ENCODE measurements at places on chromosomes 7 and 10.

- no peak for DNase-seq
Observed at GRCh38 chr10:58952747-58953466, 223.5 kb upstream of the PHYHIPL start.

GRCh38 chr7:13069841-13070240, 382.4 kb downstream of the ARL4A start:
- no peak for DNase-seq

- no peak for DNase-seq
Observed at GRCh38 chr7:24158975-24159374, 125.0 kb upstream of the NPY start.

GRCh38 chr7:18831943-18832342, 285.5 kb downstream of the TWIST1 start:
- no peak for DNase-seq

- no peak for DNase-seq
Observed at GRCh38 chr7:16847381-16847860, 34.4 kb downstream of the AGR3 start.

GRCh38 chr10:62779487-62780248, 24.9 kb upstream of the ADO start:
- DNase-seq = peak; percentile 26

- DNase-seq = no peak
Observed at GRCh38 chr7:116697152-116697551, 25.2 kb downstream of the MET start.

GRCh38 chr10:103665162-103665889, 171.8 kb downstream of the NEURL1 start:
- DNase-seq = no peak

GRCh38 chr10:99358101-99358500, 28.9 kb downstream of the CNNM1 start:
- no peak for DNase-seq

DNA sequence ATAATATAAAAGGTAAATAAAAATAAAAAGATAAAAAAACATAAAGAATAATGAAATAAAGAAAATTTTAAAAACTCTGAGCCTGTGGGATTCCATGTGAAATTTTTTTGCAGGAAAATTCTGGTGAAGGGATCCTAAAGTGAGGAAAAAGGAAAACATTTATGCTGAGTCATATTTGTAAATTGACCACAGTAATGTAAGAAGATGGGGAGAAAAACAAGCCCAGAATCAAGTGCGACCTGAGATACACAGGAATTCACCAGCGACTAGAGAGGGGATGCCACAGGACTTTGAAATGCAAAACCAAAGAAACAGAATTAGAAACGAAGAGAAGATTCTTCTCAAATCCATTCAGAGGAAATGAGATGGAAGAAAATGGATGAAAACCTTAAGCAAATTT, 133.8 kb upstream of the PFKP start:
- no peak for DNase-seq

GRCh38 chr7:117836-118614, 74.3 kb upstream of the FAM20C start:
- DNase-seq = no peak

- no peak for DNase-seq
Observed at GRCh38 chr10:17226891-17227303, 1.1 kb upstream of the VIM start.

DNA sequence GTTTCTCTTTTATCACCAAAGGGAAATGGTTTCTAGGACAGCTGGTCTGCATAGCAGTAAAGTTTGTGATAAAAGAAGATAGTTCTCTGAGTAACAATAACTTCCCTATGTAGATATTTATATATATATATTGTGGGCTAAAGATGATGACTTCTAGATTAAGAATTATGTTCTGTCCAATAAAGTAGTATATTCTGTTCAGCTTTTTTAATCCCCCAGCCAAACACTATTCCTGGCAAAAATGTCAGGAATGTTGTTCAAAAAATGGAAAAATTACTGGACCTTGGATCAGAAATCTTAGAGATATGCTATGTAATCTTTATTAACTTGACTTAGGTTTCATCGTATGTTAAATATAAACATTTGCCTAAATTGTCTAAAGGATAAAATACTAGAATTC, 136.3 kb upstream of the GNAI1 start:
- no peak for DNase-seq

DNA sequence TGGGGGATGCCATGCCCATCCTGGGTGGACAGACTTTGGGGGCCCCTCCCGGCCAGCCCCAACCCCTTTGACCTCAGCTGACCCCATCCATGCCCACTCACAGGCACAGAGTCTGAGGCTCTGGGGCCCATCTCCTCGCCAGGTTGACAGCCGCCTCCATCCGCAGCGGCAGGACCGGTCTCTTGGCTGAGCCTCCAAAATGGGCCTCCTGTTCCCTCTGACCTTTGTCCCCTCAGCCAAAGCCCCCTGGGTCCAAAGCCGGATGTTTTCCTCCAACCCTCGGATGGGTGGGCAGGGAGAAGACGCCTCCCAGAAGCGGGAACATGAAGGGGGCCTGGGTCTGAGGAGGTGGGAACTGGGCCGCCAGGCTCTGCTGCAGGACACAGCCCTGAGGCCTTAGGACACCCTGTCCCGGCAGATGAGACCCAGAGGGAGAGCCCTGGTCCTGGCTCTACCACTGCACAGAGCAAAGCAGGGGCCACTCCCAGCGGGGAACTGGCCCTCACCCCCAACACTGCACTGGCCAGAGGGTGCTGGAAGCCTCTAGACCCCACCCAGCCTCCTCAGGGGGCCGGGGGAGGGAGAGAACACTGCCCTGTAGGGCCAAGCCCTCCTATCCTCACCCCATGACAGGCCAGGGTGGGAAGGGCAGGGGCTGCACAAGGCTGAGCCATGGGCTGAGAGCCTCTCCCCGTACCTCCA, 12.6 kb downstream of the PDGFA start:
- DNase-seq = no peak

DNA sequence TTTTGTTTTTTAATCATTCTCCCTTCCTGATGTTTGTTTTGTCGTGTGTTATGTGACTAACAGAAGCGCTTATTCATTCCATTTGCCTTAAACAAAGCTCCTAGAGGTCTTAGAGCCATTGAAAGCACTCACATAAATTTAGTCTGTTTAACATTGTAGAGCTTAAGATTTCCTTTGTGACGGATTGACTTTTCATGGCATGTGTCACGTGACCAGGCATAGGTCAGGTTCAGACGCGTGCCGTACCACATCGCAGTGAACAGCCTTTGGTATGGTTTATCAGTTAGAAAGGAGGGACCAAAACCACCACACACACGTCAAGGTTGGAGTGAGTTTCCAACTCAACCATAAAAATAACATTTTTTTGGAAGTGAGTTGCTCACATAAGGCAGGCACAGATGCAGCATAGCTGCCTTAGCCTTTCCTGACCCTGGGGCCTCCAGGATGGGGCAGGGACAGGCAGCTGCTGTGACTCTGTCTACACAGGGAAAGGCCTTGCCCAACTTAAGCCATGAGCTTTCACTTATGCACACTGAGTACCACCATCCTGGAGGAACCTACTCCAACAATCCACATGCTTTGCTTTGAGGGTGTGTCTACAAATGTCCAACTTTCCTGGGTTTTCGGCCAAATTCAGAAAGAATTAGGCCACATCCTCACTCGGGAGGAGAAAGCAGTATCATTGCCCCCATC, 55.5 kb downstream of the WDFY4 start:
- no peak for DNase-seq

DNA sequence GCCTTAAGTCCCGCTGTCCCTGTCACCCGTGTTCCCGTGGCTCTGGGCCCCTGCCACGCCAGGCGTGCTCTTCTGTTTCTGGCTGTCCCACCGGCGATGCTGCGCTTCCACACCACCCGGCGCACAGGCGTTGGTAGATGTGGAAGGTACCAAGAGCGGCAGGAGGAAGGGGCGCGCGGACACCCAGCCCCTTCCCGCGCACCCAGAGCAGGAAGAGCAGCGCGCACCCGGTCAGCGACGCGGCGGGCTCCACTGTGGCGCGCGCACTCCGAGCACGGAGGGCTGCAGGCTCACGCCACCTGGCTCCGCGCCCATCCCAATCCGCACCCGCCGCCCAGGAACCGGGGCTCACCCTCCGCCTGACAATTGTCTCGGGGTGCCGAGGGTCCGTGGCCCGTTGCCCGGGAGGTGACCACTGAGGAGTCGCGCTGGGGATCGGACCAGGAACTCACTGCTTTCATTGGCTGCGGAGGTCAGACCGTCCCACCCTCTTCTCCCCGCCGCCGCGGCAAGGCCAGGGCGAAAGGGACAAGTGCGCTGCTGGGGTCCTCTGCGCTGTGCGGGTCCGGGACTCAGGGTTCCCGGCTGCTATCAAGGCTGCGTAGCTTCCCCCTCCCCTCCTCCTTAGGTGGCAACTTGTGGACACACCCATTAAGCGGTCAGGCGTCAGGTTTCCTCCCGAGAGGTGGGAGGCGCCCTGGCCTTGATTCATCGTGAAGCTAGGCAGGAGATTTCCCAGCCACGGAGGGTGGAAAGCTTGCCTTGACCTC, 121.6 kb upstream of the ZNF92 start:
- DNase-seq = no peak

DNA sequence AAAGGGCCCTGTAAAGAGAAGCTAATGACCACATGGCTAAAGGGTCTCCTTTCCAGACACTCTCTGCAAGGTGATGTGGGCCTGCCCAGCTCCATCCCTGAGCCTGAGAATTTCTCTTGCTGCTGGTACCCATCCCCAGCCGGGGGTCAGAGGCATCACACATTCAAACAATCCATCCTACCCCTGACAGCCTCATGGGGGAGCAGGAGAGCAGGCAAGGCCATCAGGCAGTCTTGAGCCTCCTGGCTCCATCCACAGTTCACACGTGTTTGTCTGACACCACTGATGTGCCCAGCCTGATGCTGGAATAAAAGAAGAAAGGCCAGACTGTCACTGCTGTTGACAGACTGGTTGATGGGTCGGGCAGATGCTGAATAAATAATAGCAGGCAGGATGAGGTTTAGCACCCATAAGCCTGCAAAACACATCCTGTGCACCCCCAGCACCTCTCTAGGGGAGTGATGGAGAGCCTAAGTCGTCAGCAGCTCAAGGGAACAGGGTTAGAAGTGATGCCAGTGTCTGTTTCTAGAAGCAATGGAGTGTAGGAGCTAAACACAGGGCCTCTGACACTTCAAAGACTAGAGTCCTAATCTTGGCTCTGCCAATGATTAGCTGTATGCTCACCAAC, 43.5 kb downstream of the TLL2 start:
- peak; percentile 3 for DNase-seq

- no peak for DNase-seq
Observed at GRCh38 chr7:1591876-1592275, 22.0 kb upstream of the PSMG3 start.

- DNase-seq = no peak
Observed at GRCh38 chr10:49071160-49071761, 44.1 kb downstream of the VSTM4 start.

GRCh38 chr10:78981970-78982281, 86.8 kb upstream of the ZMIZ1 start:
- no peak for DNase-seq

- no peak for DNase-seq
Observed at GRCh38 chr10:13950543-13950939, 363.8 kb downstream of the PRPF18 start.

DNA sequence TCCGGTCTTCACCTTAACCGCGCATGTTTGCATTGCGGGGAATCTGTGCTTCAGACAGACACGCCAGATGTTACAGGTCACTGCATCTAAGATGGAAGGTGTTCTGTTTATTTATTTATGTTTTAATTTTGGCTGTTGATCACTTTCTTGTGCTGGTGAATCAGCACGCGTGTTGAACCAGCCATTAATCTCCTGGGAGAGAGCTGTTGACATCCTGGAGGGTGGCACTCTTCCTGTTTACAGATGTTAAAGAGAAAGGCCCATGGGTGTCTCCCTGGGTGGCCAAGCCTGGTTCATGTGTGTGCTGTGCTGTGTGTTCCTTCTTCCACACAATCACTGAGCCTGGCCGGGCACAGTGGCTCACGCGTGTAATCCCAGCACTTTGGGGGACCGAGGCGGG, 355.3 kb downstream of the PAXIP1 start:
- no peak for DNase-seq

DNA sequence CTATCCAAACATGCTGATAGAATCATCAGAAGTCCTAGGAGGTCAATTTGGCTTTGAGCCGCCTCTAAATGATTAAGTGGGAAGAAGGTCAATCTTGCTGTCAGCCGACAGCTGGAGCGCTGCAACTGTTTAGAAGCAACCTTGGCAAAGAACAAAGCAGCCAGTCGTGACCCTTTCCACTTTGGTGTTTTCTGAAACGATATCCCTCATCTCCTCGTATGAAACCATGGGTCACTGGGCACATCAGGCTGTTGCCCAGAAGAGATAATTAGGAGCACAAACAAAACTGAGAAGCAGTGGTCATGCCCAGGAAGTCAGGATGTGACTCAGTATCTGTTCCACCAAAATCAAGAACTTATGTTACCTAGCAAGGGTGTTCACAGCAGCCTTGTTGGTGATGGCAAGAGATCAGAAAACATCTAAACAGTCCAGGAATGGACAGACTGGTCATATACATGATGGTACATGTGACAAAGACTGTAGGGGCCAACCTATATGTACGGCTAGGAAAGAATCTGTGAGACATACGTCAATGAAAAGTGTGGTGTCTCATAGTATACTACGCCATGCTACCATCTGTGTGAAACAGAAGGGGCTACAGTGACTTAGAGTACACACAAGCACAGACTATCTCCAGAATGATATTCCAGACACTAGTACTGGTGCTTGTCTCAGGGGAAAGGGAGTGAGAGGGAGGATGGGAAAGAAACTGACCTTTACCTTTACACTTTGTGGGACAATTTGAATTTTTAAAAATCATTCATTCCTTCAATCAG, 22.4 kb downstream of the STN1 start:
- DNase-seq = no peak

- no peak for DNase-seq
Observed at GRCh38 chr7:117839507-117839906, 33.7 kb downstream of the CTTNBP2 start.

DNA sequence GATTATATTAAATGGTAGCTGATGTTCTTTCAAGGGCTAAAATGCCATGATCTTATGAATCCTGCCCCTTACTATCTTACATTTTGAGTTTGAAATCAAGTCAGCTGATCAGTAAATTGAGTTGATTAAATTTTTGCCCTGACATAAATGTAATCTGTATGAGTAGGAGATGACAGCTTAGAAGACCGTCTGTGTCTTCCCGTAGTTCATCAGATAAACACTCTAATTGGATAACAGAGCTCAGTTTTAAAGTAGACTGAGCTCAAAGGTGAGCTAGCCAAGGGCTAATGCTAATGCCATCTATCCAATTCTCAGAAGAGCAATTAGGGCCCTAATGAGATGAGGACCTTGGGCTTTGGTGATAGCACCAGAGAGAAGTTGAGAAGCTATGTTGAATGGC, 82.9 kb downstream of the LRRC4 start:
- DNase-seq = no peak

- DNase-seq = no peak
Observed at GRCh38 chr10:121822180-121822579, 105.7 kb downstream of the ATE1 start.

GRCh38 chr7:3140834-3141233, 97.2 kb upstream of the CARD11 start:
- DNase-seq = no peak

DNA sequence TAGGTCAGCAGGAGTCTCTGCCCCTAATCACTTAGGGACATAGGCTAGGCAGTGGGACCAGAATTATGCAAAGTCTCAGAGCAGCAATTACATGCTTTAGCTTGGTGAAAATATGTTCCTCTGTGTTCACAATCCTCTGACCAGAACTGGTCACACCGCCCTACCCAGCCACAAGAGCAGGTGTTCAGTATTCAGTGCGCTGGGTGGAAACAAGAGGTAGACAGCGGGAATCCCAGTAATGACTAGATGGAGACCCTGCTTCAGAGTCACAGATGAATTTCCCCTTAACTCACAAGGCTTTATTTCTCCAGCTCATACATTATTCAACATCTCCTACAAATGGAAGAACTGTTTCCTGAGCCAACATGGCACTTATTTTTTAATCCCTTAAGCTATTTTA, 763.7 kb upstream of the POM121L12 start:
- no peak for DNase-seq
